ENCODE measurements at places on chromosomes 16 and 17. TPM values are rescaled to one million over a fixed set of nuclear protein-coding genes. Genes with fewer than 3 reads are reported as not detected.

Gene RAB37
- total RNA-seq: 44.7 TPM

Gene GUCY2D
- total RNA-seq: not detected

Gene VMO1
- total RNA-seq: not detected

Gene AXIN2
- total RNA-seq: 25.8 TPM

Gene TMEM114
- total RNA-seq: not detected

Gene MT1M
- total RNA-seq: not detected

Gene TBC1D26
- total RNA-seq: not detected

Gene TMEM88
- 0.82 TPM for total RNA-seq

Gene KRT15
- total RNA-seq: not detected

Gene GNG13
- not detected for total RNA-seq

Gene CACNA1G
- not detected for total RNA-seq

Gene GAS2L2
- not detected for total RNA-seq

Gene NECAB2
- total RNA-seq: not detected

Gene MYH13
- total RNA-seq: not detected

Gene SOST
- total RNA-seq: not detected

Gene GPATCH8
- total RNA-seq: 41.7 TPM

Gene EFCAB13
- 4.7 TPM for total RNA-seq

Data from activated naive CD4-positive, alpha-beta T cell treated with anti-CD3 and anti-CD28 coated beads, Interleukin-2, amount 10 ng/mL, durations not matched to agents 5 hours and 36 hours (primary cell).